Glomerular endothelial cell (primary cell): ENCODE measurements at places on chromosomes 3 and 15.

GRCh38 chr15:53591041-53591440 lies 168.4 kb downstream of the WDR72 start:
- no peak for DNase-seq

- no peak for DNase-seq
These were observed 33.6 kb downstream of the HPS3 start for GRCh38 chr3:149163066-149163465.

- no peak for DNase-seq
These were observed 101.7 kb upstream of the TPM1 start for GRCh38 chr15:62940755-62941361.

GRCh38 chr3:11641316-11641682 lies 2.4 kb downstream of the VGLL4 start:
- DNase-seq, result no peak

DNA sequence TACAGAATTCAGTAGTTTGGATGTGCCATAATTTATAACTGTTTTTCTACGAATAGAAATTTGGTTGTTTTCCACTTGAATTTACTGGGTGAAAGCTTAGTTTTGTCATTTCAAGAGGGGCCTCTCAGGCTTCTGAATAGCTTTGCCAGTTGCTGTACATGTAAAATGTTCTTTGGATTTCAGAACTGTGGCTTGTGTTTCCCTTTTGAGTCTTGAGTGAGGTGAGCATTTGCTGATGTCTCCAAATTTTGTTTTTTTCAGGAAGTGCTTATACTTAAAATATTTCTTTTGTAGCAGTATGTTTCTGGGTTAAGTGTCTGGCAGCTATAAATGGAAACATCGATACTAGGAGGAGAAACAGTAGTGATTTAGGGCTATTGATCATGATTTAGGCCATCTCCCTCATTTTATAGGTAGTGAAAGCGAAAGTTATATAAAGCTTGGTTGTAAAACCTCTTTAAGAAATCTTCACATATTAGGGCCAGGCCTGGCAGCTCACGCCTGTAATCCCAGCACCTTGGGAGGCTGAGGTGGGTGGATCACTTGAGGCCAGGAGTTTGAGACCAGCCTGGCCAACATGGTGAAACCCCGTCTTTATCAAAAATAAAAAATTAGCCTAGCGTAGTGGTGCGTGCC lies 9.2 kb upstream of the TRAK1 start:
- DNase-seq, result no peak

- no peak for DNase-seq
These were observed 9.7 kb upstream of the EIF3J start for GRCh38 chr15:44527241-44527640.

DNA sequence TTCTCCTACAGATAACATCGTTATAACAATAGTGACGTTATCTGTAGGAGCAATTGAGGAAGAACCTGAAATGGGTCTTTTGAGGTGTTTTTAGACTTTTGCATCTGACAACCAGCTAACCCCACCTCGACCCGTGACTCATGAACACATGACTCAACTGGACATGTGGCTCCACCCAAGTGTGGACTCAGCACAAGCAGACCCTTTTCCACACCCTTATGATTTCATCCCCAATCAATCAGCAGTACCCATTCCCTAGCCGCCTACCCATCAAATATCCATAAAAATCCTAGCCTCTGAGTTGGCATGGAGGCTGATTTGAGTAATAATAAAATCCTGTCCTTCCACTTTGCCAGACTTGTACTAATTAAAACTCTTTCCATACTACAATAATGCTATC lies 255.4 kb downstream of the ARPP21 start:
- no peak for DNase-seq

DNA sequence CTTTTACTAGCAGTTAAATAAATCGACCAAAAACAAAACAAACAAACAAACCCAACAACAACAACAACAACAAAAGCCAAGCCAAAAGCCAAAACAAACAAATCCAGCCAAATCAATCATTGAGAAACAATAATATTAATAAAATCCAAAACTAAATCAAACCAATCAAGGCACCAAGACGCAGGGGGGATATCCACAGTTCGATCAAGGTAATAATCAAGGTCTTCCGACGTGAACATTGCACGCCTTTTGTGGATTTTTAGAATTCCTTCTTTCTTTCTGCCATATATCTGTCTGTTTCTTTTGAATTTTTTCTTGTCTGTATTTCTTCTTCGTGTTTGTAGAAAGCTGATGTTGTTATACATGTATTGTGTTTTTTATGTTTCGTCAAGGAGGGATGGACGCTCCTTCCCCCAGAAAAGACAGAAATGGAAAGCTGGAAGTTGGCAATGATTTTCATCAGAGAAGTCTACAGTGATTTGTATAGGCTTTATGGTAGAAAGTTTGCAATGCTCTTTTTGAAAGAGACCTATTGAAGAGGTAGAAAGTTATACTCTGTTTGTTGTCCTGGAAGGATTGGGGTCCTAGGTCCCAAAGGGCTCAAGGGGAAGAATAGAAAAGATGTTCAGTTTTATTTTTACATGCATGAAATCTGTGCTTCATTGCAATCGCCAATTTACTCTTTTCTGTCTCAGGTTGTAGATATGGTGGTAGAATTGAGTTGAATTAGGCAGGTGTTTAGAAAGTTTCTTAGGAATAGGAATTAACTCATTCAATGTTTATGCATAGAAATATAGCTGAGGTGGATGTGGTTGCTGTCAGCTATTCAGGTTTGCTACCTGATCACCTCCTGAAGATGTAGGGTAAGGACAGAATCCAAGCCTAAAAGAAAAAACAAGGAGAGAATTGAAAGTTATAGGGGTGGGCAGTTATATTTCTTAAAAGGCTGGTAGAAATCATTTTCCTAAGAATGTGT lies 1.2 kb downstream of the ARPP21 start:
- DNase-seq, result no peak

DNA sequence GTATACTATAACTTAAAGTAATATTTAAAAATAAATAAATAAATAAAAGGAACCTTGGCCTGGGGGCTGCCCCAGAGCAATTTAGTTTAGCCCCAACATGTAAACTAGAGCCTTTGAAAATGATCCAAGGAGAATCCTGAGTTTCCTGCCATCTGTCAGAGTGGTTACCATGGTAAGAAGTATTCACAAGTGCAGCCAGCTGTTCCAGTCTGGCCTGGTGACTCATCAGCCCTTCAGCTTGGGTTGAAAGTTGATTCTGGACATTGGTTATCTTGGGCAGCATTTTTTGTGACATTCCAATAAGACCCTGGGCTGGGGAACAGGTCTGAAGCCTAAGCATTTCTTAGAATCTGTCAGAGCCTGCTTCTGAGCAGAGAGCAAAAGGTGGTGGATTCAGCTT lies 72.7 kb upstream of the LRTM1 start:
- no peak for DNase-seq

DNA sequence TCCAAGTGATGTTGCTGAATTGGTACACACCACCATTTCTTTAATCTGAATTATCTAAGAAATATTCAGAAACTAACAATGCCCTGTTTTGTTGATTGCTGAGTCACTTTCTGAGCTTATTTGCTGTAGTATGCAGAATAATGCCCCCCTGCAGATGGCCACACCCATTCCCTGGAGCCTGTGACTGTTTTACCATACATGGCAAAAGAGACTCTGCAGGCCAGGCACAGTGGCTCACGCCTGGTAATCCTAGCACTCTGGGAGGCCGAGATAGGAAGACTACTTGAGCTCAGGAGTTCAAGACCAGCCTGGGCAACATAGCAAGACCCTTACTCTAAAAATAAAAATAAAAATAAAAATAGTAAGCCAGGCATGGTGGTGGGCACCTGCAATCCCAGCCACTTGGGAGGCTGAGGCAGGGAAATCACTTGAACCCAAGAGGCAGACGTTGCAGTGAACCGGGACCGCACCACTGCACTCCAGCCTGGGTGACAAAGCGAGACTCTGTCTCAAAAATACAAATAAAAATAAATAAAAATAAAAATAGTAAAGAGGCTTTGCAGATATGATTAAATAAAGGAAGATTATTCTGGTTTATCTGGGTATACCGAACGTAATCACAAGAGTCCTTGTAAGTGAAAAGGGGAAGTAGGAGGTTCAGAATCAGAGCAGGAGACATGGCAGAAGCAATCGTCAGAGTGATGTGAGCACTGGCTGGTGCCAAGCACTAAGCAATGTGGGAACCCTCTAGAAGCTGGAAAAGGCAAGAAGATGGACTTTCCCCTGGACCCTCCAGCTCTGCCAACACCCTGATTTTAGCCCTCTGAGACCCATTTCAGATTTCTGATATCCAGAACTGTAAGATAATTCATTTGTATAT lies 19.0 kb downstream of the PCYT1A start:
- no peak for DNase-seq

- DNase-seq, result no peak
These were observed 125.9 kb downstream of the ATP10A start for GRCh38 chr15:25737218-25737643.

- no peak for DNase-seq
These were observed 24.3 kb downstream of the TBC1D21 start for GRCh38 chr15:73897441-73898261.

- no peak for DNase-seq
These were observed 105.1 kb upstream of the GALNT15 start for GRCh38 chr3:16069149-16069922.

GRCh38 chr3:170309046-170309445 lies 48.5 kb upstream of the SKIL start:
- no peak for DNase-seq

- DNase-seq, result no peak
These were observed 151.8 kb upstream of the TGFBR2 start for GRCh38 chr3:30454636-30455035.

- DNase-seq, result no peak
These were observed 15.8 kb downstream of the EPHB1 start for GRCh38 chr3:134810850-134811249.

GRCh38 chr3:180918542-180918941 lies 6.1 kb downstream of the FXR1 start:
- DNase-seq, result no peak

GRCh38 chr3:11290743-11291680 lies 18.8 kb downstream of the ATG7 start:
- DNase-seq, result no peak

DNA sequence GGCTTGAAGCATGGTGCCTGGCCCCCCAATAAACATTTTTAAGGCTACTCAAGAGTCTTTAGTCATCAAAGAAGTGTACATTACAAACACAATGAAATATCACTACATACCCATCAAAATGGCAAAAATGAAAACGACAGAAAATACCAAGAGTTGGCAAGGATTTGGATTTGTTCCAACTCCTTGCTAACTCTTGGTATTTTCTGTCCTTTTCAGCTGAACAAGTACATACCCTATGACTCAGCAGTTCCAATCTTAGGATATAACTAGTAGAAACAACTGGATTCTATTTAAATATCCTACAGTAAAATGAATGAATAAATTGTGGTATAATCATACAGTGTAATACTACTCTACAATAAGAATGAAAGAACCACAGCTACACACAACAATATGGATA lies 25.1 kb upstream of the GABPB1 start:
- DNase-seq, result no peak

DNA sequence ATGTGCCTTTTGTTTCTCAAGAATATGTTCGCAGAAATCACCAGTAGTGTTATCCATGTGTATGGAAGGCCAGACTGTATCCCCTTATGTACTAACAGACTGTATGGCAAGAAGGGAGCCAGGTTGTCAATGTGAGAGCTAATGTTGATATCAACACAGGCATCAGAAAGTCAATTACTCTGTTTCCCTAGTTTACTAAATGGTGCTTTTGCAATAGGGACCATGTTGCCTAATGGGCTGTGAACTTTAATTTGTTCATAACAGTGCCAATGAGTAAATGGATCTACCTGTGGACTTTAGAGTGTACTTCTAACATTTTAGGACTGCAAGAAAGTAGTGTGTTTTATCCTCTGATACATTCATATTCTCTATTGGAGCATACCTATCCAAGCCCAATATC lies 431.8 kb upstream of the TPRG1 start:
- DNase-seq, result no peak

GRCh38 chr3:29438580-29438979 lies 157.7 kb downstream of the RBMS3 start:
- no peak for DNase-seq

GRCh38 chr3:49500732-49501609 lies 30.9 kb downstream of the DAG1 start:
- DNase-seq, result no peak

DNA sequence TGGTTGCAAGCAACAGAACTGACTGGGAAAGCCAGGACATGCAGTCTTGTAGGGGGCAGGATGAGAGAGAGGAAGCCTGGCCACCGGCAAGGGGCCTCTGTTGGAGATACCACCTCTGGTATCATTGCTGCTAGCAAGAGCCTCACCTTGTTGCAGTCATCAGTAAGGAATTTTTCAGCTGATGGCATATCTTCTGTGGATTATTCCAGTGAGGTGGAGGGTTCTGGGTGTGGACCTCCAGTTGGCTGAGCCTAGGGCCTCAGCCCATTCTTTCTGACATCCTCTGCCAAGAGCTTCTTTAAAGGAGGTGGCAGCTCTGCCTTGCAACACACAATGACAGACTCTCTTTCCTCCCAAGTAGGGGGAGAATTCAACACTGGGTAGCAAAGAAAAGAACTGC lies 128.9 kb downstream of the AQP9 start:
- no peak for DNase-seq

- DNase-seq, result no peak
These were observed 227.3 kb downstream of the ITPR1 start for GRCh38 chr3:4720316-4721075.

GRCh38 chr3:120147072-120147871 lies 53.0 kb upstream of the GSK3B start:
- DNase-seq, result no peak

- no peak for DNase-seq
These were observed 88.2 kb upstream of the C2CD4B start for GRCh38 chr15:62253294-62253693.

- DNase-seq, result no peak
These were observed 89.9 kb upstream of the CHL1 start for GRCh38 chr3:106619-107018.

DNA sequence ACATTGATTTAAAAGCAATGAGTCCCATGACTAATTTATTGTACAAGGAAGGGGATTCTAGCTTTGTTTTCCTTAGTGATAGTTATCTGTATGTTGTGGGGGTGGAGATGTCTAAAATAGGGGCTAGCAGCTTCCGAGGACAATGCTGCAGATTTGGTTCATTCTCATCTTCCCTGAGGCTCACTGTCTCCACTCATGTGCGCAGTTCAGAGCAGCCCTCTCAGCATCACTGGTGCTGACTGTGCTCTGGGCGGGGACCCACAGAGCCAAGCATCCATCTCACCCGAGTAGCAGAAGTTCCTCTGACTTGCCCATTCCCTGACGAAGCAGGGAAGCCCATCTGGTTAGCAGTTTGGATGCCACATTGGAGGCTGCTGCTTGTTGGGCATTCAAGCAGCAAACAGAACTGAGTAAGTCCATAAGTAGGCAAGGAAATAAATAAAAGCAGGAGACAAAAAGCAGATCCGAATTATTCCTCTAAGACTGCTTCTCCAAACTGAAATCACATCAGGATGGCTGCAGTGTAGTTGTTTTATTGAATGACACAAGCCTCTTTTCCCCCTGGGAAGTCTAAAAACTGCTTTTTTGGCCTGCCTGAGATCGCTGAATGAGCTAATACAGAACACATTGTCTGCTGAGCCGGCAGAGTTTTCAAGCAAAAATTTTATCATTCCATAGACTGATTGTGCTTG lies 27.5 kb downstream of the RARB start:
- DNase-seq, result no peak

GRCh38 chr3:18033581-18034108 lies 291.2 kb upstream of the TBC1D5 start:
- no peak for DNase-seq
